ENCODE measurements at places on chromosomes 6 and 20.

GRCh38 chr20:24111858-24112257, 123.3 kb upstream of the GGTLC1 start:
- DNase-seq = no peak

DNA sequence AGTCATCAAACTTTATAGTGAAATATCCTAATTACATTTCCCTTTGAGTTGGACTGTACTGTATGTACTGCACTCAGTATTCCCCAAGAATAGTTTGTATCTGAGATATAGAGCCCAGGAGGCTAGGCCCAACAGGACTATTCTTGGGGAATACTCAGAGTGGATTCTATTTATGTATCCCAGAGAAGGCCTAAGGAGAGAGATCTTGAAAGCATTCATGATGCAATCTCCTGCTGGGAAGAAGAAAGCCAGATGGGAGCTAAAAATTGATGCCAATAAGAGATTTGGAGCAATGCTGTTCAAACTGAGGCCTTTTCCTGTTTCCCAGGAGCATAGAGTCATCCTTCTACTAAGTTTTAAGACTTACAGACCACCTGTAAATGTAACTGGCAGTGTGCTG, 452.1 kb upstream of the PLCB4 start:
- DNase-seq = no peak

DNA sequence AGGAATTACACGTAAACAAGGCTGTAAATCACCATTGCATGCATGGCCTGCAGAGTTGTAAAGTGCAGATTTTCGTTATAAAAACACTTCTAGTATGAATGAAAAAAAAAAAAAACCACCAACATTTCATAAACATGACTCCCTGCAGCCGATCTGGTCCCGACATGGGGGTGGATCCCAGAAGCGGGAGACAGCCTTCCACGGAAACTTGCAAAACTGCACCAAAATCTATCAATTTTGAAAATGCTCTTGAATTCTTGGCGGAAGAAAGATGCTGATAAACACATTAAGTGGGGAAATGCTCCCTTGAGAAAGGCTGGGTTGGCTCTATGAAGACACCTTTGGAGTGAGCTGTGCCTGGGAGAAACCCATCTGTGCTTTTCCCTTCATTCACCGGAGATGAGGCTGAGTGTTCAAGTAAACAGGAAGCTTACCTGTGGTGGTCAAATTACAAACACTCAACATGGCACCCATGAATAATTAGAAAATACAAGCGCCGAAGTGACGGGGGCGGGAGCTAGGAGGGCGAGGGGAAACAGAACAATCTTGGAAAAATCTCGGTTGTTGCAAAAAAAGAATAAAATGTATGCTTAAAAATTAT, 845 bp upstream of the ANKRD60 start:
- no peak for DNase-seq

- no peak for DNase-seq
Measured at GRCh38 chr20:10986586-10986985, 312.8 kb upstream of the JAG1 start.
